Naive thymus-derived CD8-positive, alpha-beta T cell (primary cell): ENCODE measurements at places on chromosomes 3 and 15.

- no peak for DNase-seq
These were observed 68.9 kb downstream of the IQSEC1 start for GRCh38 chr3:13004376-13004775.

- no peak for DNase-seq
These were observed 26.0 kb downstream of the HHLA2 start for GRCh38 chr3:108322352-108322751.

DNA sequence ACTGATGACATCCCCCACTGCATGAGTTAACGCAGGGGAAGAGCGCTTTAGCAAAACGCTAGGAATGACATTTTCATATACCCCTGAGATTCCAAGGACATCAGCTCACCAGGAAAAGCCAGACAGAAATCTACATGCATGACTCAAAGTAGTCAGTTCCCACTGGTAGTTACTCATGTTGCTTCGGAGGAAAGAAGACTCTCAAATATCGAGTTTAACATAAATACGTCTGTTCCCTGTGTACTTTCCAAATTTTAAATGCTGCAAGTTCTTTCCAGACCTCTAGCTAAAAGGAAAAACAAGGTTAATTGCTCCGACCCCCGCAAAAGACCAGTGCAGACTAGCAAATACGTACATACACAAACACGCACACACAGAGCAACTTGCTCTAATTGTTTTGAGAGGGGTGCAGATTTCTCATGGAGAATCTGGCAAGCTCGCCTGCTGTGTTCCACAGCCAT, 115.4 kb upstream of the PRICKLE2 start:
- no peak for DNase-seq

DNA sequence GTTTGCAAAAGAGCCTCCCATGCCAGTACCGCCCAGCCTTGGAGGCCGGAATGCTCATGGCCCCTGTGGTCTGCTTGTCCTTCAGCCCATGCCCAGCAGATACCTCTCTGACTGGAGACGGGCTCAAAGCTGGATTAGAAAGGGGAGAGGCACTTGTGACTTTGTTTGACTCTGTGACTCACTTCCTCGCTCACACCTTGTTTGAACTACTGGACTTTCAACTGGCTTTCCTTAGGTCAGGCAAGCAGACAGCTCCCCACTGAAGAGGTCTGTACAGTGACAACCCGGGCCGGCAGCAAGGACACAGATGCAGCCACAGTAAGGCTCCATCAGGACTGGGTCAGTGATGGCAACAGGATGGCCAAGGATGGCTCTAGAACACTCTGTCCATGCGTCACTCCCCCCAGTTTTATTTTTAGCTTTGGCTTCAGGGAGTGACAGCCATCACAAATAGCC, 98.6 kb upstream of the ABHD17C start:
- no peak for DNase-seq

DNA sequence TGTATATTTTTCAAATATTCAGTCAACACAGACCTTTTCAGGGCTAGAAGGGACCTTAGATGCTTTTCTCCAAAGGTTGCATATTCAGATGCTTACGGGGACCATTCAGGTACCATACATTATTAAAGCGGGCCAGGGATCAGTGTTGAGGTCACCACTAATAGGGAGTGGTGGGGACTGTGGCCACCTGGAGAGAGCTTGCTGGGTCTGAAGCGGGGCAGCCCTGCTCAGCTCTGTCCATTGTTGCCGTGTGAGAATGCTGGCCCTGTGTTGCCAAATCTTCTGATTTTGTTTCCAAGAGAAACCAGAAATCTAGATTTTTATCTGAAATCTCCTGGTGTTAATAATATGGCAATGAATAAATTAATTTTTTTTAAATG, 23.7 kb downstream of the ABHD2 start:
- no peak for DNase-seq

DNA sequence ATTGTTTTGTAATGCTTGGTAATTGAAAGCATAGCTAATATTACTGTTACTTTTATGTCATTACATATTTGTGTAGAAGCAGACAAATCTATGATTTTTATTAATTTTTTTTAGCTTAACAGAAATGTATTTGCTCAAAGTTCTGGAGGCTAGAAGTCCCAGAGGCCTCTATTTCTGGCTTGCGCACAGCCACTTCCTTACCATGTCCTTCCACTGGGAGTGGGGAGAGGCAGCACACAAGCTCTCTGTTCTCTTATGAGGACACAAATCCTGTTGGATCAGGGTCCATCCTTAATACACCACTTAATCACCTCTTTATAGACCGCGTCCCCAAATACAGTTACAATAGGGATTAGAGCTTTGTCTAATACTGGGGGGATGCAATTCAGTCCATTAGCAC, 1061.4 kb downstream of the OTOL1 start:
- DNase-seq = no peak

DNA sequence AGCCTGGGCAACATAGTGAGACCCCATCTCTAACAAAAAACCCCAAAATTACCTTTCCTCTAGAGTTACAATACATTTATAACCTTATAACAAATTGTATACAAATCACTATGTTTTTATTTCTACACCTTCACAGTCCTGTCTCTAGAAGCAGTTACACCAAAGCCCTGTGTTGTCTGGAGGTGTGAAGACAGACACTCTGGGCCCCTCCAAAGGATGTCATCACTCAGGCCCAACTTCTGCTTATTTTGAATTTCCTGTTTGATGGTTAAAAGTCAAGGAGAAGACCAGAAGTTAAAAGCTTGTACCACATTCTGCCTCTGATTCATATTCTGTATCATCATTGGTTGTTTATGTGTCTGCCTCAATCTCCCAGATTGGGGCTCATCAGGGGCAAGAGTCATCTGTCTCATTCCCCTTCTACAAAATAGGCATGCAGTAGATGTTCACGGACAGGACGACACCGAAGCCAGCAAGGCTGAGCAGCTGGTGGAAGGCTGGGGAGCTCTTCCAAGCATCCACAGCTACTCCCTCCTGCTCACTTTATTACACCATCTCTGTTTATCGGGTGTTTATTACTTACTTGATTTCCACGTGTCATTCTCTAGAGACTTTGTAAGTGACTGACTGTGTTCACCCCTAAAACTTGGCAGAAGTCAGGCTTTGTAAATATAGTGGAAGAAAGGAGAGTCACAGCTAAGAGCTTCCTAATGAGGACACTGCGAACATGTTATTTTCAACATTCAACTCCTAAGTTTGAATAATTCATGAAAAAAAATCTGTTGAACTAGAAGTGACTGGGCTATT, 136.8 kb upstream of the ANKRD28 start:
- DNase-seq = no peak

DNA sequence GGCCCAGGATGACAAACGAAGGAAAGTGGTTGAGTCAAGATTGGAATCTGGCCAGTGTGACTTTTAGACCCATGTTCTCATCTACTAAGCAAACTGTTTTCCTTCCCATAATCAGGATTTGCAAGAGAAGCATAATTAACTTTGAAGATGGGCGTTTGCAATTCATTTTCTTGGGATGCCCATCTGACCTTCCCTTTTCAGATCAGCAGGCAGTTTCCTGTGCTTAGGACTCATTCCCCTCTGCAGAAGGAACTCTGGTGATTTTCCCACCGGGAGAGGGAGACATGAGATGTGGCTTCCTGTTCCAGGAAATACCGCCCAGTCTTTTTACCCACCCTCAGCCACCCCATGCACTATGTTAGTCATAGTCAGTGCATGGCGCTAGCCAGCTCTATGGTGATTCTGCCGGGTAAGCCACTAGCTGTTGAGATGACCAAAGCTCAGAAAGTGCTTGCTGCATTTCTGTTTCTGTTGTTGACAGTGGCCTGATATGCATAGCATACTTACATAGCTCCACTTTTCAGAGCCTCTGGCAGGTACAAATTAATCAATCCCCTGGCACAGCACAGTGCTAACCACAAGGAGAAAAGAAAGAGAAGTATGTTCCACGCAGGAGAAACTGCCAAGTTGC, 129.4 kb downstream of the VGLL4 start:
- no peak for DNase-seq

- DNase-seq = no peak
These were observed 202.3 kb upstream of the LPP start for GRCh38 chr3:187951452-187952190.

DNA sequence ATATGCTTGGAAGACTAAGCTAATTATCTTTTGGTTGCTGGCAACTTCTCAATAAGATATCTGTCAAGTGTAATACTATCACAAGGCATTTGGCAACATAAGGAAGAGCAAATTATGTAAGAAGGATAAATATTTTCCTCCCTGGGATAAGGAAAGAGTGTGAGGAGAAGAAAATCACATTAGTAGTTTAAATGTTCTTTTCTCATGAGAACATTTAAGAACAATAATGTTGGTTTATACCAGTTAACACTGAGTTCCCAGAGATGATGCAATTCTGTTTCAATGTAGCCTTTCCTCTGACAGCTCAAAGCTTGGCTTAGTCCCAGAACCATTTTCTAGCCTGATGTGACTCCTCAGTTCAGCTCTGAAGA, 66.1 kb upstream of the NPHP3 start:
- DNase-seq = no peak

DNA sequence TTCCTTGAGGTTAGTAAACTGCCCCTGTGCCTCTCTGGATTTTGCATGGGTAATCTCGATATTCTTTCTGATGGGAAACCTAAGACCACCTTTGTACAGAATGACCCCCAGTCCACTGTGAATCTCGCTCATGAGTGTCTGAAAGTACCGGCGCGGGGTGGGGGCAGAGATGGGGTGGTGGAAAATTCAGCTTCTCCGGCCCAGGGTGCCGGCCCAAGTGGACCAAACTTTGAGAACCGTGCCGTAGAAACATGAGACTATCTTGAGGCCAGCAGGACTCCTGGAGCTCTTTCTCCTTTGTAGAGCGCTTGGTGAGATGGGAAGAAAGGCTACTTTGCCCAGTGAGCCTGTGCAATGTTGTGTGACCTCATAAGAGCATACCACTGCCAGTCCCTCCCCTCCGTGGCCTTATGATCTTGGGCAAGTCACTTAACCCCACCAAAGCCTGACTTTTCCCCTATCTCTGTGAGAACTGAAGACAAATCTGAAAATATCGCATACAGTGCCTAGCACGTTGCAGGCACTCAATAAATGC, 40.4 kb upstream of the VEPH1 start:
- DNase-seq = no peak

DNA sequence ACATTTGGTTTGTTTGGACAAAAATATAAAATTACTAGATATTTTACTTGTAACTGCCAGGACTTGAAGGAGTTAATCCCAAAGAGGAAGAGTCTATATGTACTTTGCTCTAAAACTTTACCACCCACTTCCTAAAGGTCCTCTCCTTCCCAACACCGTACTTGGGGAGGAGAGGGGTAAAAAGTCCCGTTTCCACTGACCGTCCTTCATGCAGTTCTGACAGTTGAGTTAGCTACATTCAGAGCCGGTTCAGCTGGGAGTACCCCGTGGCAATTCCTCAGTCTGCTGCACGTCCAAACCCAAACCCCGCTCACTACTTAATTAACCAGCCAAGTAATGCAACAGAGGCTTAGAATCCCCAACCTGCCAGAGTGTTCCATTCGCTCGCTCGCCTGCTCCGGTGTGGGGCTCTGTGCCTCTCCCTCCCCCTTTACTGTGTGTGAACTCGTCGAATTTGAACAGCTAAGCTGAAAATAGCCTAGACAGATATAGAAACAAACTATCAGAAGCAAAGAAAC, 519.7 kb downstream of the FOXP1 start:
- DNase-seq = no peak

DNA sequence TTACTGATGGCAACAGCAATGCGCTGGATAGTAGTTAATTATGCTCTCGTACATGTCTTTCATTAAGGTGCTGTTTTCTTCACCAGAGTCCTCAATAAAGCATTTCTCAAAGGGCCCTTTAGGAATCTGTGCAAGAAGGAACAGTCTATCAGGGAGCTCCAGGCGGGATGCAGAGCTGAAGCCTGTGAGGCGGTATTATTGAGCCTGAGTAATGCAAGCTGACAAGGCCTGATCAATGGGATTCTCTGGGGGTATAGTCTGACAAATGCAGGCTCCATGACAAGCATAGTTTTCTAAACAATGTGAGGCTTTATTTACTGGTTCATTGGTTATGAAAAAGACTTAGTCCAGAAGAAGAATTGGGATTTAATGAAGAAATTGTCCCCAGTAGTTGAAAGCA, 530.9 kb upstream of the CBLB start:
- no peak for DNase-seq

DNA sequence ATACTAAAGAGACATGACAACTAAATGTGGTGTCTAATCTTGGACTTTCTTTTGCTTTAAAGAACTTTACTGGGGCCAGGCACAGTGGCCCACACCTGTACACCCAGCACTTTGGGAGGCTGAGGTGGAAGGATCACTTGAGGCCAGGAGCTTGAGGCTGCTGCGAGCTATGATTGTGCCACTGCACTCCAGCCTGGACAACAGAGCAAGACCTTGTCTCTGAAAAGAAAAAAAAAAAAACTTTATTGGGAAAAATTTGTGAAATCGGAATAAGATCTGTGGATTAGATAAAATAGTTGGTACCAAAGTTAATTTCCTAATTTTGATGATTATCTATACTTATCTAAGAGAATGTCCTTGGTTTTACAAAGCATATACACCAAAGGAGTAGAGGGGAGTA, 34.4 kb upstream of the USP3 start:
- DNase-seq = no peak

DNA sequence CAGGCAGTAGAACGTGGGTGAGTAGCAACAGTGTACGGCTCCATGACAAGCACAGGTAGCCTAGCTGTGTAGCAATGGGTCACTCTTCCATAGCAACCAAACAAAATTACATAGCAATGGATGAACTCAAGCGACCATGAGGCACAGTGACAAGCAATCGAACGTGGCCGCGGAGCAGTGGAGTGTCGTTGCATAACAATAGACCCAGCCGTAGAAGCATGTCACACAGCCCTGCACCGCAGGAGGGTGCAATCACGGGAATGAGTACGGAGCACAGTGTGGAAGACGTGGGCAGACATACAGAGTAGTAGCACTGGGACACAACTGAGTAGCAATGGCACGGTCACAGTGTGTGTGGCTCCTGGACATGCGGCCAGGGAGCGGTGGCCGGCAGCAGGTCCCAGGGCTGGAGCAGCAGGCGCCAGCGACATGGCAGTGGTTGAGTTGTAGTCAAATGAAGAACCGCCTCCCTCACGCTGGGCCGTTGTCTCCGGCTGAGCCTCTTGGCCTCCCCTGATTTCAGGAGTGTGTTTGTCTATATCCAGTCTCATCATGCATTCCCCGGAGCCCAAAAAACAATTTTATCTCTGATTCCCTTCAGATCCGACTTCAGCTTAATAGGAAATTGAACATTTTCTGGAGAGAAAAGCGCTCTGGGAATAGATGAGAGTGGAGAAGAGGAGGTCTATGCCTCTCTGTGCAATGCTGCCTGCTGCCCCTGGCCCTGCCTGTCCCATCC, 64.1 kb downstream of the CCDC33 start:
- no peak for DNase-seq

GRCh38 chr3:124786511-124787241, 56.4 kb downstream of the UMPS start:
- DNase-seq = no peak

- no peak for DNase-seq
These were observed 42.9 kb downstream of the PCSK6 start for GRCh38 chr15:101446518-101447167.

DNA sequence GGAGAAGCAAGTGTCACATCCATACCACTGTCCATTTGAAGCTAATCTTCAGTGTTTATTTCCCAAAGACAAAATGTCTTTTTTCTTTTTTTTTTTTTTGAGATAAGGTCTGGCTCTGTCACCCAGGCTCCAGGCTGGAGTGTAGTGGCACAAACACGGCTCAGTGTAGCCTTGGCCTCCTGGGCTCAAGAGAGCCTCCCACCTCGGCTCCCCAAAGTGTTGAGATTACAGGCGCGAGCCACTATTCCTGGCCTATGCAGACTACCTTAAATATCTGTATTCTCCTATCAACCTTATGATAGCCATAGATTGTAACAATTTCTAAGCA, 27.7 kb upstream of the VPS33B start:
- no peak for DNase-seq
